ENCODE measurements at places on chromosomes 13 and 19. TPM values are rescaled to one million over a fixed set of nuclear protein-coding genes. Genes with fewer than 3 reads are reported as not detected.
A peak's percentile ranks its signal among the peaks of the same experiment; 100 is the strongest.

The BCL3 gene
- 7.3 TPM for total RNA-seq

The ZNF813 gene
- total RNA-seq = 13.9 TPM

The RPL13A gene
- 6,335 TPM for total RNA-seq

The TEX29 gene
- 0.22 TPM for total RNA-seq

The ZNF626 gene
- not detected for total RNA-seq

The APOE gene
- 994 TPM for total RNA-seq

The TTC9B gene
- total RNA-seq = not detected

The CD79A gene
- not detected for total RNA-seq

The SHKBP1 gene
- total RNA-seq = 58.2 TPM

The BST2 gene
- 203 TPM for total RNA-seq

The KLK2 gene
- not detected for total RNA-seq

The ZNF738 gene
- 1.7 TPM for total RNA-seq

The NPHS1 gene
- not detected for total RNA-seq

The C5AR2 gene
- total RNA-seq = 0.03 TPM

The LRRC63 gene
- total RNA-seq = not detected

- DNase-seq = peak; percentile 61
These were observed 50.9 kb upstream of the TPM4 start for GRCh38 chr19:16025108-16026101.

- no peak for DNase-seq
These were observed 15.4 kb upstream of the SBNO2 start for GRCh38 chr19:1189419-1189818.

- DNase-seq = peak; percentile 42
These were observed 48.4 kb downstream of the WASF3 start for GRCh38 chr13:26605845-26606244.

DNA sequence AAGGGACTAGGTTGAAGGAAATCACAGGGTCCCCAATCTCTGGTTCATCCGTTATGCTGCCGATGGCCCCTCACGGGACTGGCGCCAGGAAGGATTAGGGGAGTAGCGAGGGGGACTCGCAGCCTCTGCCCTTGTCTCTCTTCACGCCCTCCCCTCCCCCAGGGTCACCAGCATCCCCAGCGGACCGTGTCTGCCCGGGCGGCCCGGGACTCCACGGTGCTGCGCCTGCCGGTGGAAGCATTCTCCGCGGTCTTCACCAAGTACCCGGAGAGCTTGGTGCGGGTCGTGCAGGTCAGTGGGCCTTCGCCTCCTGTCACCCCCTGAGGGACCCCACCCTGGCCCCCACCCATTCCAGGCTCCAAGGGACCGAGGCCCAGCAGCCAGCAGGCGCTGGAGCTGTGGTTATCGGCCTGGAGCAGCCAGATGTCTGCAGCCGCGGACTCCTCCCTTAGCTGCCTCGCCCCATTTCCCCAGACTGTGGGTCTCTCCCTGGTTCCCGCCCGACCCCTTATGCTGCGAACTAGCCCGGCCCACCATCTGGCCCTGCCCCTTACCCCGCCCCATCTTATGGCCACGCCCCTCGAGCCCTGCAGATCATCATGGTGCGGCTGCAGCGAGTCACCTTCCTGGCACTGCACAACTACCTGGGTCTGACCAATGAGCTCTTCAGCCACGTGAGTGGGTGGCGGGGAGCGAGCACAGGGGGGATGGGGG, 5.4 kb downstream of the PNPLA6 start:
- peak; percentile 97 for DNase-seq

- DNase-seq = peak; percentile 59
These were observed 21.3 kb upstream of the TINCR start for GRCh38 chr19:5588906-5589676.

DNA sequence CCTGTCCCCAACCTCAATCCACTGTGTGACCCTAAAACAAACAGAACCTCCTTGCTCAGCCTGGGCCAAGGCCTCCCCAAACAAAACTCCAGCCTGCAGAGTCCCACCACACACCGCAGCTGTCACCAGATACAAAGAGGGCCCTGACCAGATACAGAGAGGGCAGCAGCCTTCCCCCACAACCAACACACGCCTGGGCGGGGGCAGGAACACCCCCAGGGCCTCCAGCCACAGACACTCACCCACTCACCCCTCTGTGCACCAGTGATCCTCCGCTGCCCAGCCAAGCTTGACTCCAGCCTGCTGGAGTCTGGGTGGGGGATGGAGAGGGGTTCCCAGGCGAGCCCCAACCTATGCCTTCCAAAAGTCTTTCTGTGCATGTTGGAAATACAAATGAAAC, 5.9 kb upstream of the CIRBP start:
- DNase-seq = no peak

GRCh38 chr13:110311443-110312338, 4.6 kb downstream of the COL4A2 start:
- DNase-seq = no peak

DNA sequence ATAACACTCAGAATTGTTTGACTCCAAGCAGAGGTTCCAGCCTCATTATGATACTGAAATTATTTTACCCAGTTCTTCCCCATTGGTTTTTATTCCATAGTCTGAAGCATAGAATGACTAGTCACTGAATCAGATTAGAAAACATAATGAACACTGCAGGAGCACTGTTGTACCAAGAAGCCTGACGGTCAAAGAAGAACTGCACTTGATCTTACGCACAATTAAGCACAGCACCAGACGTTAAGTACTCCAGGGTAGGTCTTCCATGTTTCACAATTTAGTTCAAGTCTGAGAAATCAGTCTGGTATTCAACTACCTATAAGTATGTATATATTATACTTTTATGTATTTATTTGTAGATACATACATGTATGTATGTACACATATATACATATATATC, 973.5 kb upstream of the SPRY2 start:
- no peak for DNase-seq

- no peak for DNase-seq
These were observed 99.5 kb upstream of the SPATA13 start for GRCh38 chr13:24060993-24061392.

GRCh38 chr19:840519-841206, at the start of gene PRTN3:
TSS of gene PRTN3 (plus strand) at chr19:840999. CDS start at chr19:841009, 10 bp downstream.
- DNase-seq = no peak

DNA sequence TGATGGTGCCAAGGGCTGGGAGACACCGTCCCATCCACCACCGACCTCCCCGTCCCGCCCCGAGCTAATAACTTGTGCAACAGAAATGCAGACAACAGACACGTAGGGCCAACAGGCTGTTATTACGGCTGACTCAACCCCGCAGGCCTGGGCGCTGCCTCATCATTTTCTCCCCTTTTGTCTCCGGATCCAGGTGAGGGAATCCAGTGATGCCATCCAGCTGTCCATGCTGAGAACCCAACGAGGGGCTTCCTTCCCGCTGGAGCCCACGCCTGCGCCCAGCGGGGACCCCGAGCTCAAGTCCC, 6.4 kb upstream of the DIRAS1 start:
- DNase-seq = no peak

DNA sequence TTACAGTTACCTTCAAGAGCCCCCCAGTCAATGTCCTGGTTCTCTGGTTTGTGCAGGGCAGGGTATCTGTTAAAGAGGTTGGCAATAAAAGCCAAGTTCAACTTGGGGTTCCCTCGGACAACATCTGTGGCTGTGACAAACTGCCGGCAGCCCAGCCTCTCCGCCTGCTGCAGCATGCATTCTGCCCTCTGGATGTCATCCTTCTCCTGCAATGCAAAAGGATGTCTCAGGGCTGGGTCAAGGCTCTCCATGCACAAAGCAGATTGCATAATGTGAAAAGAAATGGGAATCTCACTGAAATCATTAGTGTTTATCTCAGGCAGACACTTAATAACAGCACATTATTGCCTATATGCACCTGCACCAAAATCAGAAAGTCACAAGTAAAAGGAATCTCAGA, 35.1 kb downstream of the LCP1 start:
- peak; percentile 72 for DNase-seq

DNA sequence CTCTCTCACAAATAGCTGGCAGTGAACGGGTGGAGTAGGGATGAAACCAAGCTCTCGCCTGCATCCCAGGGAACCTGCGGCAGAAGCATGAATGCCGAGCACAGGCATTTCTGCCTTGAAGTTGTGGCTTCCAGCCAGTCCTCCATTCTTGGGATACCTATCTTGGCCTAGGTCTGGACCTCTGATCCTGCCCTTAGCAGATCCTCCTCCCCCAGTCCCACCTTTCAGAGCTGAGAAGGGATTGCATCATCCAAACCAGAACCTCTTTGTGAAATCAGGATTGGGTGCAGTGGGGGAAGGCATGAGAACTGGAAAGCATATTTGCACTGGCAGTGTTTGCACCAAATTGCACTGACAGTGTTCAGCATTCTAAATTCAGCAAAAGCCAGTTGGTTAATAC, 5.8 kb downstream of the ZNF780A start:
- DNase-seq = no peak

GRCh38 chr19:58387338-58388174, 487 bp downstream of the RPS5 start:
- no peak for DNase-seq

- peak; percentile 91 for DNase-seq
These were observed 20.5 kb upstream of the STRN4 start for GRCh38 chr19:46766569-46767317.

All from H7 (cell line).